Body of pancreas (tissue), 4 donors: ENCODE measurements at places on chromosomes 2 and 18. TPM values are rescaled to one million over a fixed set of nuclear protein-coding genes. Genes with fewer than 3 reads are reported as not detected.

Gene AGBL5
- total RNA-seq: 5.6 TPM

Gene RTKN
- total RNA-seq: 36.1 TPM

Gene CGREF1
- total RNA-seq: 1.0 TPM

Gene SCN3A
- 0.52 TPM for total RNA-seq

Gene MAP4K3
- 54.4 TPM for total RNA-seq

- no peaks in the 10 kb centered on the region for H3K36me3 ChIP-seq
- no peak for DNase-seq
- H3K27me3 ChIP-seq: no peaks in the 10 kb centered on the region
- peaks cover 7% of the 10 kb centered on the region for H3K4me1 ChIP-seq
- H3K27ac ChIP-seq: no peak overlapping the region
Observed at GRCh38 chr2:237431837-237432236, 17.9 kb upstream of the COL6A3 start.

- no peaks in the 10 kb centered on the region for H3K36me3 ChIP-seq
- H3K4me3 ChIP-seq: no peak overlapping the region
- H3K27me3 ChIP-seq: no peaks in the 10 kb centered on the region
- DNase-seq: peak; percentile 29
Observed at GRCh38 chr18:7452331-7452730, 114.8 kb upstream of the PTPRM start.

DNA sequence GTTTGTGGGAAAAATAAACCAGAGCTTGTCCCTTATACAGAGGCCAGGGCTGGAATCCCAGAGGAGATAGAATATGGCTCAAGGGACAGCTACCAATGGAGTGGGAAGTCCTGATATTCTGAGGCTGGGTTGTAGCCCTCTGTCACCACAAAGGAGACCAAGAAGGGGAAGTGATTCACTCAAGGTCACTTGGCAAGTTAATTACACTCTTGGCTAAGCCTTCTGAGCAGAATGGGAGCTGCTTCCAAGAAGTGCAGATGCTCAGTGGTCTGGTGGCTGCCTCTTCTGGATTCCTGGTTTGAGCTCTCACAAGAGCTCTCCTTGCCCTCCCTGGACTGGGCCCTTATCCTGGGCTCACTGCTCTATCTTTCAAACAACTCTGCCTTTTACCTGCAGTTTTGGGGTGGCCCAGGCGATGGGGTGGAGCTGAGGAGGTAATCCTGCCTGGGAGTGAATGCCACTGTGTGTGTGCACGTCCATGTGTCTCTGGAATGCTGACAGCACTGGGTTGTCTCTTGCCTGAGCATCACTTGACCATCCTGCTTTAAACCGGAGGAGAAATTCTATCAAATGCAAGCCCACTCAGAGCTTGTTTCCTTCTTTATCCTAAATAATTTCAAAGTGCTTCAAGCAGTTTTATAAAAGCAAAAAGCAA, 168.2 kb downstream of the KCNS3 start:
- no peaks in the 10 kb centered on the region for H3K36me3 ChIP-seq
- no peak overlapping the region for H3K27ac ChIP-seq
- no peak for DNase-seq
- no peaks in the 10 kb centered on the region for H3K4me1 ChIP-seq

- DNase-seq: no peak
- H3K4me3 ChIP-seq: no peak overlapping the region
- peaks cover 23% of the 10 kb centered on the region for H3K4me1 ChIP-seq
- H3K36me3 ChIP-seq: no peaks in the 10 kb centered on the region
Observed at GRCh38 chr2:159029936-159030335, 61.5 kb downstream of the TANC1 start.

GRCh38 chr2:185145316-185146121, 547.2 kb downstream of the ZNF804A start:
- H3K27me3 ChIP-seq: no peaks in the 10 kb centered on the region
- H3K36me3 ChIP-seq: no peaks in the 10 kb centered on the region
- no peaks in the 10 kb centered on the region for H3K4me1 ChIP-seq
- no peak overlapping the region for H3K4me3 ChIP-seq
- no peak for DNase-seq

DNA sequence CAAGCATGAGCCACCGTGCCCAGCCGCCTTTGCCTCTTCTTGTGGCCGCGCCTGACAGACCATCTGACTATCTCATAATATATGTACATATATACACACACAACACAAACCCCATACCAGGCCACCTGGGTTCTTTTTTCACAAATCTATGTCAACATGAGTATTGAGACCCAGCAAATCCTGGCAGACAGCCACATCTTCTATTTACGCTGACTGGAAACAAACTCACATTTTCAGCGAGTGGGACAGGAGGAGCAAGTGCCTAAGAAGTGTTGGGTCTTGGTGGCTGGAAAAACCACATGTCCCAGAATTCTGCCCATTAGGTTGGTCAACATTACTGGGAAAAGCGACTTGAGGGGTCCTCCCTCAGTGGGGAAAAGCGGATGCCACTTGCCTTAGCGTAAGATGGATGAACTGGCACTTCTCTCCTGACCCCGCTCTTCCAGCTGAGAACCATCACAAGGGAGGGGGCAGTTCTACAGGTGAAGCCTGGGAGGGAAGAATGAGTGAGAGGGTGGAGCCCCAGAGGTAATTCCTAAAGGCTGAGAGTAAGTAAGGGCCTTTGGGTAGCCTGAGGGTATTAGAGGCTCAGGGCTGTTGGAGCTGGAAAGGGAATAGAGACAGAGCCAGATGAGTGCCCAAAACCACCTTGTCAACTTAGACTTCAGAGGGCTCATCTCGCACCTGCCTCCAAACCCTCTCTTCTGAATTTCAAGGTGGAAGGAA, 1.9 kb downstream of the SCYGR3 start:
- H3K4me1 ChIP-seq: no peaks in the 10 kb centered on the region
- H3K36me3 ChIP-seq: no peaks in the 10 kb centered on the region
- H3K27ac ChIP-seq: no peak overlapping the region
- no peak overlapping the region for H3K4me3 ChIP-seq
- H3K27me3 ChIP-seq: no peaks in the 10 kb centered on the region
- no peak for DNase-seq

GRCh38 chr2:120646994-120647393, 88.7 kb upstream of the GLI2 start:
- no peak overlapping the region for H3K4me3 ChIP-seq
- no peaks in the 10 kb centered on the region for H3K27me3 ChIP-seq
- H3K27ac ChIP-seq: no peak overlapping the region
- DNase-seq: no peak
- H3K4me1 ChIP-seq: no peaks in the 10 kb centered on the region
